NCI-H446 treated with DMSO at 0.1 percent for 48 hours (cell line): ENCODE measurements at places on chromosomes 13 and 19.

DNA sequence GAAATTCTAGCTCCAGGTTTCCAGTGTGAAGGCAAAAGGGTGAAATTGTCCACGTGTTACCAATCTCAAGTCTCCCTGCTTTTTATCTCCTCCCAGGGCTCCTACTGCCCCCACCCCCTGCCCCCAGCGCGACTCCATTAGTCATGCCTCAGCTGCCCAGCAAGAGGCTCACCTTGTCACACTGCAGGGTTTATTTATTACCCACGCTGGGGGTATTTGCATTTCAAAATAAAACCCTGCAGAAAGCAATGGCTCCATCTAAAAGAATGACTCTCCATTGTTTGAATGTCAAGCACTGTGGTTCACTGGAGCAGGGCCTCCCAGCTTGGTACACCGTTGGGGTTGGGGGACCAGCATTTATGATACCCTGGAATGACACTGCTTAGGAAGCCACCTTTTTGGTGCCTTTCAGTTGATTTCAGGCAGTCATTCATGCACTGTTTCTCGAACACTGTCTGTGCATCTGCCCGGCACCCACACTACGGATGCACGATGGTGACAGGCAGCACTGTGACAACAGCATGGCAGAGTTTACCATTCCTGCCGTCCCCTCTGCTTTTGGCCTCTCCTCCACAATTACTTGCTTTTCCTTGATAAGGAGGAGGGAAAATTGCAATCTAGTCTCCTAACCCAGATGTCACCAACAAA lies 9.9 kb upstream of the POP4 start:
- no peak for DNase-seq

DNA sequence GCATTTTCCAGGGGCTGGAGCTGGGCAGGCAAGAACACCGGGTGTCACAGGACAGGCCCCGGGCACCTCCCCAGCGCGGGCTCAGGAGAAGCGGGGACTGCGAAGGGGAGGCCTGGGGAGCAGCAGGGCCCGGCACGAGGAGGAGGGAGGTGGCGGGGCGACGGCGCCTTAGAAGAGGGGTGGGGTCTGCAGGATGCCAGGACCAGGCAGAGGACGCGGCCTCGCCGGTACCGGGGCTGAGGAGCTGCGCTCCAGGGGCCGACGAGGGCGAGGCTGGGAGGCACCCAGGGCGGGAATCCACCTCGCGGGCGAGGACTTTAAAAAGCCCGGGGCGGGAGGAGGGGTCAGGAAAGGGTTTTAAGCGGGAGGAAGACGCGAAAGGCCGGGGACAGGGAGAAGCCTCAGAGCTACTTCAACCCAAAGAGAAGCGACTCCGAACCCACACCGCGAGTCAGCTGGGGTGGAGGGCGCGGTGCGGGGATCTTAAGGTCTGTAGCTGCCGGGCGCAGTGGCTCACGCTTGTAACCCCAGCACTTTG lies 665 bp downstream of the ZNF347 start:
- no peak for DNase-seq

- DNase-seq = no peak
Measured at GRCh38 chr13:51862957-51863356, 1.2 kb downstream of the CCDC70 start.

GRCh38 chr13:25873242-25873612 lies 178.6 kb downstream of the SHISA2 start:
- DNase-seq = no peak

GRCh38 chr13:24276306-24276705 lies 33.1 kb upstream of the C1QTNF9 start:
- DNase-seq = no peak

GRCh38 chr13:107475753-107476453 lies 739.4 kb downstream of the LIG4 start:
- DNase-seq = no peak

GRCh38 chr19:46356149-46357055 lies 9.5 kb downstream of the PPP5C start:
- DNase-seq = no peak

- DNase-seq = no peak
Measured at GRCh38 chr19:29745253-29745652, 30.2 kb upstream of the C19orf12 start.

DNA sequence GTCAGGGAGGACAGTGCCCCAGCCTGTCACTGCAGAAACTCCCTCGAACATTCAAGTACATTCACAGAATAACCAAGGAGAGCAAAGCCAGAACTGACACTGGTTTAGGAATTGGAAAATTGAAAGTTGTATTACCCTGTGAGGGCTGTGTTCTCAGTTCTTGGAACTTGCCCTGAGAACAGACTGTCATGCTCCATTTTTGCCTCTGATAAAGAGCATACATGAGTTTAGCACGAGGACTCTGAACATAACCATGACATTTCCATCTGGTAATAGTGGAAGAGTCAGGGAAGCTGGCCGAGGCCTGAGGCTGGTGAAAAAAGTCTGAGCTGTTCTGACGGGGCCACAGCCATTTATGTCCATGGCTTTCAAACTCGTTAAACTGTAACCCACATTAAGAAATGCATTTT lies 15.2 kb upstream of the SLC25A30 start:
- DNase-seq = no peak

GRCh38 chr19:8611877-8612806 lies 1.6 kb upstream of the ADAMTS10 start:
- DNase-seq = no peak

DNA sequence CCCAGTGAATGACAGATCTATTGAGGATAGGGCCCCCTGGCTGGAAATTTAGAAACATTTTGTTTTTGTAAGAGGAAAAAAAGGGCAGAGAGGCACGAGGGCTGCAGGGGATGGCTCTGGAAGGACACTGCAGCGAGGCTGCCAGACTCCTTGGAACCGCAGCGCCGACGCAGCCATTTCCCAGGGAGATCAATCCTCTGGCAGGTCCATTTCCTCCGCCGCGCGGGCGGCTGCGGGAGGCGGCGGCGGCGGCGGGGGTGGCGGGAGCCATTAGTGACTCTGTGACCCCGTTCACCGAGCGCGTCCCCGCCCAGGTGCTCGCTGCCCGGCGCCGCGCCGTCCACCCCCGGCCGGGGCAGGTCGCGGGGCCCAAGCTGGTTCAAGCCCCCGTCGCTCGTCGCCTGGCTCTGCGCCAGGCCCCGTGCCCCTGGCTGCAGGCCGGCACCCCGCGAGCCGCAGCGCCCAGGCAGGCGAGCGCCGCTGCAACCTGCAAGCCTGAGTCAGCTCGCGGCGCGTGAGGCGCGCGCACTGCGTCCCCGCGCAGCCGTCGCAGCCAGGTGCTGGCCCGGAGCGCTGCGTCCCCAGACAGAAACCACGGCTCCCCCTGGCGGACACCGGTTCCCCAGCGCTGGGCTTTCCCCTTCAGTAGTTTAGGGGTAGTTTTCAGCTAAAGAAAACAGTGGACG lies 192.6 kb downstream of the KATNAL1 start:
- DNase-seq = no peak

GRCh38 chr13:33639626-33640080 lies 178.3 kb upstream of the RFC3 start:
- peak; percentile 85 for DNase-seq

- no peak for DNase-seq
Measured at GRCh38 chr19:29402563-29402962, 123.2 kb upstream of the VSTM2B start.

DNA sequence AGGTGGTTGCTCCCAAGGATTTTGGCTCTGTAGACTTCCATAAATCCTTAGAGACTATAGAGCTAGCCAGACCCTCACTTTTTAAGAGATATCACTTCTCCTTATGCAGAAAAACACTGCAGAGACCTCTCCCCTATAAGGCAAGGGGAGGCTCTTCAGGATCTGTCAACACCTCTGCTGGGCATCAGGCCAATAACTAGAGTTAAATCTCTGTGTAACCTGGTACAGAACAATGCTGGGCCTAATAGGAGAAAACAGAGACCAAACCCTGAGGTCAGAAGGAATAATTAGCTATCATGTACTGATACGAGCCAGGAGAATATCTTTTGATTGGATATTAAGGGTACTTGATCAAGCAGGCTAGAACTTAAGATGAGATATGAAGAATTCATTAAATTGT lies 358.5 kb downstream of the TBC1D4 start:
- DNase-seq = no peak

DNA sequence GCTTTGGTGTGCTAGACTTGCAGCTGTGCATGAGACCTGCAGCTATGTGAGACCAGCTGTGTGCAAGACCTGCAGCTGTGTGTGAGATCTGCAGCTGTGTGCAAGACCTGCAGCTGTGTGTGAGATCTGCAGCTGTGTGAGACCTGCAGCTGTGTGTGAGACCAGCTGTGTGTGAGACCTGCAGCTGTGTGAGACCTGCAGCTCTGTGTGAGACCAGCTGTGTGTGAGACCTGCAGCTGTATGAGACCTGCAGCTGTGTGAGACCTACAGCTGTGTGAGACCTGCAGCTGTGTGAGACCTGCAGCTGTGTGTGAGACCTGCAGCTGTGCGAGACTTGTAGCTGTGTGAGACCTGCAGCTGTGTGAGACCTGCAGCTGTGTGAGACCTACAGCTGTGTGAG lies 6.7 kb upstream of the DCUN1D2 start:
- no peak for DNase-seq

DNA sequence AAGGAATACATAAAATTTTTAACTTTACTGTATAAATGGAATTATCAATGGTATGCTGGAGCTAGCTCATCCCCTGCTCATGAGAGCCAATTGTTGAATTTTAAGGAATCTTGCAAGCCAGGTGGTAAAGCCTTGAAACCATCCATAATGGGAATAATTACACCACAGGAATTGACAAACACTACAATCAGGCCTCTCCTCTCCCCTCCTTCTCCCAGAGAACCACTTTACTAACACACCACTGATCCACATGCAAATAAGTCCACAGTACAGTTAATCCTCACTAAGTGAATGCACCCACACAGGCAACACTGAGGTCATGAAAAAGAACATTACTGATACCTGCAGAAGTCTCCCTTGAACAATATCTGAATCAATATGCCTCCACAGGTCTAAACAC lies 140.5 kb downstream of the KLF12 start:
- no peak for DNase-seq

GRCh38 chr19:29612121-29612520 lies 6.0 kb downstream of the POP4 start:
- DNase-seq = no peak

DNA sequence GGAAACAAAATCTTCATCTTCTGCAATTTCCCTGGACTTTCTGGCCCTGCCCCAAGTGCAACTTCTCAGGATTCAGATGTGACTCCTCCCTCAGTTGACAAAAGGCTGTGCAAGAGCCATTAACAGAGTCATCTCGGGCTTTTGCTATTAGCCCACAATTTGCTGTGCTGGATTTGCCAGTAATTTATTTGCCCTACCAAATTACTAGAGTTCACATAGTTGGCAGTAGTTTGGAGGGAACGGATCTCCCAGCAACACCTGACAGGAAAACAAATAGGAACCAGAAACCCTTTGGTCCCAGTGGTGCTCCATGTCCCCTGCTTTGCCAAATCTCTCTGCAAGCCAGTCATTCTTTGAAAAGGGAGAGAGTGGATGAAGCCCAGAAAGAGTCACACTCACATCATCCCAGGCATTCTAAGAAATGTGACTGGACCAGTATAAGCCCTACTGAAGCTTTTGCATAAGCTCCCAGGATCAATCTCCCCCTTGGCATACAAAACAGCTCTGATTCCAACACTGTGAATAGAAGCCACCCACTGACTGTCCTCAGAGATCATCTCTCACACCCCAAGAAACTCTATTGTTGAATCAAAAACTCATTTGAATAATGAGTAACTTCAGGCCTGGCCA lies 350.1 kb upstream of the NBEA start:
- peak; percentile 36 for DNase-seq
